ENCODE measurements at places on chromosomes 3 and 15. TPM values are rescaled to one million over a fixed set of nuclear protein-coding genes. Genes with fewer than 3 reads are reported as not detected.
A peak's percentile ranks its signal among the peaks of the same experiment; 100 is the strongest.

TF gene
- 0.87 TPM for polyA plus RNA-seq

EHHADH gene
- 2.1 TPM for polyA plus RNA-seq

CEMIP gene
- polyA plus RNA-seq = 2.2 TPM

ACOX2 gene
- polyA plus RNA-seq = 57.7 TPM

CLRN1 gene
- polyA plus RNA-seq = not detected

GCNT3 gene
- polyA plus RNA-seq = 0.57 TPM

SPRED1 gene
- 18.9 TPM for polyA plus RNA-seq

GCSAM gene
- polyA plus RNA-seq = 0.13 TPM

SLC15A2 gene
- polyA plus RNA-seq = 0.23 TPM

DUSP7 gene
- 6.5 TPM for polyA plus RNA-seq

CLDN11 gene
- 254 TPM for polyA plus RNA-seq

LHFPL4 gene
- polyA plus RNA-seq = not detected

ATP10A gene
- 3.2 TPM for polyA plus RNA-seq

- DNase-seq = no peak
Observed at GRCh38 chr3:11698326-11699082, 54.8 kb upstream of the VGLL4 start.

GRCh38 chr15:60519218-60519617, 40.3 kb upstream of the ICE2 start:
- no peak for DNase-seq

GRCh38 chr3:159458010-159458409, 530.6 kb upstream of the IL12A start:
- no peak for DNase-seq

- peak; percentile 34 for DNase-seq
Observed at GRCh38 chr3:16090024-16090423, 84.5 kb upstream of the GALNT15 start.

- no peak for DNase-seq
Observed at GRCh38 chr3:179812096-179812382, 159.2 kb downstream of the USP13 start.

GRCh38 chr3:4426782-4427344, 40.2 kb downstream of the SUMF1 start:
- no peak for DNase-seq

GRCh38 chr3:69082805-69083204, 1.9 kb upstream of the ARL6IP5 start:
- no peak for DNase-seq

DNA sequence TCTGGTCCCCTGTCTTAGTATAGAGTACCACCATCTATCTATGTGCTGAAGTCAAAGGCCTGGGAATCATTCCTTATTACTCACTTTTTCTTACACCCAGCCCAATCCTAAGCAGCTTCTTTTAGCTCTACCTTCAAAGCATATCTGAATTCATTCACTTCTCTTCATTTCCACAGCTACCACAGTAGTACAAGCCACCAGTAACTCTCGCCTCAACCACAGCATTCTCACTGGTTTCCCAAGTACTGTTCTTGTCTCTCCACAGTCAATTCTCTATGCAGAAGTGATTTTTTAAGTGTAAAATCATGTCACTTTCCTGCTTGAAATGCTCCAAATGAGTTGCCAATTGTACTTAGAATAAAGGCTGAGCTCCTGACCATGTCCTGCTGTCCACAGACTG, 401.7 kb downstream of the OXSM start:
- DNase-seq = no peak

GRCh38 chr3:155744626-155745324, at the start of gene PLCH1:
Gene PLCH1, minus strand, starts transcription at chr3:155745071. Its CDS starts 40,847 bp downstream, at chr3:155704224.
- peak; percentile 53 for DNase-seq

GRCh38 chr15:86644339-86644738, 564.7 kb downstream of the AGBL1 start:
- DNase-seq = no peak

DNA sequence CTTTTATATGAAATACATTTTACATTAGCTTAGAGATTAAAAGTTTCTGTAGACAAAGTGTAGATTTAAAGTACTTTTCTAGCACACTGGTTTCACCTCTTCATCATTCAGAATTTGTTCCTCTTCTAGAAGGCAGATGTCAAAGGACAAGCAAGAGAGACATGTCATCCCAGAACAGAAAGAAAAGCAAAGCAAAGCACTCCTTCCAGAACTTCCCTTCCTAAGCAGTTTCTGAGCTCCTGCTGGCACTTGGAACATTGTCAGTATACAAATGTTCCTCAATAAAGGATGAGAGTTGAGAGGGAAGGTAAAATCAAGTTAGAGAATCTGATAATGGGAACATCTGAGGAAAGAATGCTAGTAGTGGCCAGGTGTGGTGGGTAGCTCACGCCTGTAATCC, 26.2 kb downstream of the TMOD3 start:
- DNase-seq = no peak

GRCh38 chr15:67130673-67131601, 65.5 kb downstream of the SMAD3 start:
- no peak for DNase-seq

DNA sequence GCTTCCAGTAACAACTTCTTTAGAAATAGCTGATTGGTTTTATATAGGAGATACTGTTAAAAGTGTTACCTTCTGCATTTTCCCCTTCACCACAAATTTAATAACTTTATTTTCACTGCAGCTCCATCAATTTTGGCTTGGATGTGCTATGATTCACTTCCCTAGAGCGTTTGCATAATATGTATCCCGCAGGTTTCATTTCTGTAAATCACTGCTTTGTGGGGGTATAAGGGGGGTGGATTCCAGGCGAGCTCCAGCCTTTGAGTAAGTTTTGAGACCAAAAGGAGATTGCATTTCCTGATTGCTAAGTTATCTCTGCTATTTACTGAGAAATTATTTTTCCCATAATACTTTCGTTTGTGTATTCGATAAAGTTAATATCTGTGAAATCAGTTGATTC, 232.6 kb downstream of the TBL1XR1 start:
- no peak for DNase-seq

- DNase-seq = no peak
Observed at GRCh38 chr3:50491023-50491422, 12.4 kb downstream of the CACNA2D2 start.

DNA sequence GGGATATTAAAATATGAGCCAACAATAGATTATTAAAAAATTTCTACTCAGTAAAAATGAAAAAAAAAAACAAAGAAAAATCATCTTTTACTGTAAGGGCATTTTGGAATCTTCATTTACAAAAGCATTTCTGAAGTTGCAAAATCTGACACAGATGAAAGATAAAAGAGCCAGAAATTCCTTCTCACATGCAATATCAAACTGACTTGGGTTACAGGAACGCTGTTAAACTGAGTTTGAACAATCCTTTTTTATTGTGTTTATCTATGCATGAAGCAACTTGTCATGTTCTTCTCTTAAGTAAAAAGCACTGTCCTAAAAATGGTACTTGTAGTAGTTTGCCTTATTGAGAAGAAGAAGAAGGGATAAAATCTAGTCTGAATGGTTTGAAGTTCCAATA, 468.5 kb upstream of the KCNMB2 start:
- DNase-seq = no peak

DNA sequence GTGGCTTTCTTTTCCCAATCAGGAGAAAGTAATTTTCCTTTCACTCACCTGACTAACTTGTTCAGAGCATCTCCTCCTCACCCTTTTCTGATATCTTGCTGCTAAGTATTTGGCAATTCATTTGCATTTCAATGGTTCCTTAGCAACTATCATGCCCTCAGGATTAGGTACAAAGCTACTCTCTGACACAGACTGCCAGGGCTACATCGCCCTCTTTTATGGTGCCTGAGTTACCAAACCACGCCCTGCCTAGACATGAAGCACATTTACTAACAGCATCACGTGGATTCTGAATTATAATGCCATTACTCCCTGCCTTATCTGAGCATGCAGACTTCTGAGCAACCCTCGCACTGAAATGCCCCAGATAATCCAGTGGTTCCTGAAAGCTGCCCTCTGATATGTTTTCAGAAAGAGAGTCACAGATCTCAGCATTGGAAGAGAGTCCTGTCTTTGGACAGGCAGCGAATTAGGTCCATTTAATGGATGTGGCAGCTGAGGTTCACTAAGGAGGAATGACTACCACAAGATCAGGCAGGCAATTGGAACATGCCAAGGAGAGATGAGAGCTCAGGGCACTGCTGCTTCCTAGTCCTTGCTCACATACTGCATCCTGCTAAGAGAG, 14.5 kb downstream of the EPHB1 start:
- no peak for DNase-seq

GRCh38 chr3:108899530-108899929, 54.1 kb downstream of the GUCA1C start:
- no peak for DNase-seq

DNA sequence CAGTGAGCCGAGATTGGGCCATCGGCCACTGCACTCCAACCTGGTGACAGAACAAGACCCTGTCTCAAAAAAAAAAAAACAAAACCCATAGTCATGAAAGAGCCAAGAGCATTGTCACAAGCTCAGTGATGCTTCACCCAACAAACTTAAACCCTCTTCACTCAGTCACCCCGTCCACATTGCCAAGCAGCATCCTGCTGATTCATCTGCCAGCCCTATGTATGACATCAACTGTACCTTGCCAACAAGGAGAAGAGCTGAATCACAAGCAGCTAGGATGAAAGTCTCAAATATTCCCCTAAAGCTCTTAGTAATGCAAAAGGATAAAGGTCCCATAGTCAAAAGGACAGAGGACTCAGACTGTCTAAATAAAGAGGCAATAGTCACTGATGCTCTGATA, 90.0 kb downstream of the ANO10 start:
- DNase-seq = no peak

GRCh38 chr15:66643033-66643432, 59.0 kb upstream of the SMAD6 start:
- no peak for DNase-seq

DNA sequence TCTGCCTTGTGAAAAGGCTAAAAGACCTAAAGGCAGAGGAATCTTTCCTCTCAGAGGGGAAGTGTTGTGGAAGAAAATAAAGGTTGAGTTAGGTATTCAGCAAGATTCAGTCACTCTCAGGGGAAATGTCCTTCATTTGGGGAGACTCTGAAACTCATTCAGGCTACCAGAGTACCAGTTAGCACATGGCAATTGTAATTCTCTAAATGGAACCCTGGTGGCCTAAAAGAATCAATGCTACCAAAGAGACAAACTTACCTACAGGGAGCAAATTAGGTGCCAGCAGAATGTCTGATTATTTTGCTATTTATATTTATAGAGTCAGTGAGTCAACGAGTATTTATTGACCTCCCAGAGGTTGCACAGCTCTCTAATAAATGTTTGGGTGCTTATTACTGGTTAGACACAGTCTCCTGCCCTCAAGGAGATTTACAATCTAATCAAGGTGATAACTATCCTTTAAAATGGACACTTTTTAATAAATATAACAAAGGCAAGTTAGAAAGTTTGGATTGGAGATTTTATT, 33.9 kb upstream of the CDIN1 start:
- no peak for DNase-seq

DNA sequence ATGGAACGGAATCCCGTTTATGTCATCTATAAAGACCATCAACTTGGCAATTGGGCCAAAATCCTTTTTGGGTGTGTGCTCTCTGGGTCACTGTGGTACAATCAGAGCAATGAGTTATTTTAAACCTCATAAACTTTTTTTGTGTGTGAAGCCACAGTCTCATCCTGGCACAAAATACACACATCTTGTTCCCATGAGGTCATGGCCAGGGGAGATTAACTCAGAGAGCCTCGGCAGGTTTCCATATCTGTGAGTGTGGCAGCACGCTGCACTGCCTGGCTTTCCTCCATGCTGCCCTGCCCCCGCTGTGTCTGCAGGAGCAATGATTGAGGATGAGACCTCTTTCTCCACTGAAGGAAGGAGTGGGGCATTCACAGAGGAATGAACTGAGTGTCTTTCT, 54.0 kb upstream of the DLG1 start:
- peak; percentile 75 for DNase-seq

- peak; percentile 93 for DNase-seq
Observed at GRCh38 chr15:75625542-75626347, at the start of gene SNUPN. Gene SNUPN, minus strand, starts transcription at chr15:75625725. Its CDS starts 4,674 bp downstream, at chr15:75621051.

DNA sequence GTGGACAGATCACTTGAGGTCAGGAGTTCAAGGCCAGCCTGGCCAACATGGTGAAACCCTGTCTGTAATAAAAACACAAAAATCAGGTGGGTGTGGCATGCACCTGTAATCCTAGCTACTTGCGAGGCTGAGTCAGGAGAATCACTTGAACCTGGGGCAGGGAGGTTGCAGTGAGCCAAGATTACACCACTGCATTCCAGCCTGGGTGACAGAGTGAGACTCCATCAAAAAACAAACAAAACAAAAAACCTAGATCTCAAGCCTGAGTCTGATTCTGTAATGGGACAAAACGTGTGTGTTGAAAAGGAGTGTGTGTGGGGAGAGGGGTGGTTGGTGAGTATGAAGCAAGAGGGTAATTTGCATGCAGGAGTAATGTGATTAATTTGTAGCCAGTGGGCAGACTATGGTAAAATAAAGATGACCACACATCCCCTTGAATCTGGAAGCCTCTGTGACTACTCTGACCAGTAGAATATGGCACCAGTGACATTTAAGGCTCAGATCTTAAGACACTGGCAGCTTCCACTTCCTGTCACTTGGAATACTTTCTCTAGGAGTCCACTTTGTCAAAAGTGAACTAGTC, 18.4 kb upstream of the OPA1 start:
- DNase-seq = no peak

DNA sequence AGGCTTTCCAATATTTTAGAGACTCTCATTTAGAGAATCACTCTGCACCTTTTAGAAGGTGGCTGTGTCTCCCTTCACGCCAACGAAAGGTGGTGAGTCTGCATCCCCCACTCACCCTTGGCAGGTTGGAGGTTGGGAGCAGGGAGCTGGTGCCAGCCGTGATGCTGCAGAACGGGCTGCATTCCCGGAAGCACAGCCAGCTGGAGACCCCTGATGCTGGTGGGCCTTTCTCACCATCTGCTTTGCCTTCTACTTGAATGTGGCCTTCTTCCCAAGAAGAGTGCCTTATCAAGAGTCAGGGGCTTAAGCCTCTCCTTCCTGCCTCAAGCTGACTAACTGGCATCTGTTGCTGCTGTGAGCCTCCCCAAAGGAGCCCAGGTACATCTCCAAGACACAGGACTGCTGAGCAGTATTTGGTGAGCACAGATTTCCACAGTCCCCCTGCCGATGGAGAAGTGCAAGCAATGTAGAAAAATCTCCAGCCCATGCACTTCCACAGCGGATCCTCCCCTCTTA, 17.7 kb upstream of the HEG1 start:
- DNase-seq = no peak

GRCh38 chr3:297585-297984, 101.0 kb downstream of the CHL1 start:
- no peak for DNase-seq

- DNase-seq = no peak
Observed at GRCh38 chr3:76859596-76859995, 180.3 kb upstream of the ROBO2 start.

DNA sequence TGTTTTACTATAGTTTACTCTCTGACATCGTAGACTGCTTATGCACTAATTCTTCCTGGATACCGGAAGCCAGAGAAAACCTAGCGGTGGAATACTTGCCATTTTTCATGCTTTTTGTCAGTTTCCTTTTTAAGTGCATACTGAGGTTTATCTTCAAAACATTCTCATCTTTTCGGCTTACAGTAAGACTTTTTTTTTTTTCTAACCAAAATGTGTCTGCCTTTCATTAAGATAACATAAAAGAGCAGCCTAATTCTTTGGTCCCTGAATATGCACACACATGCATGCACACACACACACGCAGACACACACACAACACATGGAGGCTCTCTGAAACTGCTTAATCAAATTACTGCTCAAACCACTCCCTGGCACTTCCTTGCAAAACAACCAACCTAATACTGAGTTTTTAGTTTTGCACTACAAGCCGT, 1.3 kb downstream of the ZNF445 start:
- no peak for DNase-seq
